ENCODE measurements at places on chromosomes 5 and 9. TPM values are rescaled to one million over a fixed set of nuclear protein-coding genes. Genes with fewer than 3 reads are reported as not detected.

Gene GARNL3
- 9.4 TPM for total RNA-seq

Gene GABRA1
- total RNA-seq: not detected

Gene FBN2
- 0.10 TPM for total RNA-seq

- no peak for DNase-seq
These were observed 183.9 kb downstream of the GRIA1 start for GRCh38 chr5:153674356-153674755.

- no peak for DNase-seq
These were observed 189.1 kb downstream of the ADGRV1 start for GRCh38 chr5:90747693-90748092.

DNA sequence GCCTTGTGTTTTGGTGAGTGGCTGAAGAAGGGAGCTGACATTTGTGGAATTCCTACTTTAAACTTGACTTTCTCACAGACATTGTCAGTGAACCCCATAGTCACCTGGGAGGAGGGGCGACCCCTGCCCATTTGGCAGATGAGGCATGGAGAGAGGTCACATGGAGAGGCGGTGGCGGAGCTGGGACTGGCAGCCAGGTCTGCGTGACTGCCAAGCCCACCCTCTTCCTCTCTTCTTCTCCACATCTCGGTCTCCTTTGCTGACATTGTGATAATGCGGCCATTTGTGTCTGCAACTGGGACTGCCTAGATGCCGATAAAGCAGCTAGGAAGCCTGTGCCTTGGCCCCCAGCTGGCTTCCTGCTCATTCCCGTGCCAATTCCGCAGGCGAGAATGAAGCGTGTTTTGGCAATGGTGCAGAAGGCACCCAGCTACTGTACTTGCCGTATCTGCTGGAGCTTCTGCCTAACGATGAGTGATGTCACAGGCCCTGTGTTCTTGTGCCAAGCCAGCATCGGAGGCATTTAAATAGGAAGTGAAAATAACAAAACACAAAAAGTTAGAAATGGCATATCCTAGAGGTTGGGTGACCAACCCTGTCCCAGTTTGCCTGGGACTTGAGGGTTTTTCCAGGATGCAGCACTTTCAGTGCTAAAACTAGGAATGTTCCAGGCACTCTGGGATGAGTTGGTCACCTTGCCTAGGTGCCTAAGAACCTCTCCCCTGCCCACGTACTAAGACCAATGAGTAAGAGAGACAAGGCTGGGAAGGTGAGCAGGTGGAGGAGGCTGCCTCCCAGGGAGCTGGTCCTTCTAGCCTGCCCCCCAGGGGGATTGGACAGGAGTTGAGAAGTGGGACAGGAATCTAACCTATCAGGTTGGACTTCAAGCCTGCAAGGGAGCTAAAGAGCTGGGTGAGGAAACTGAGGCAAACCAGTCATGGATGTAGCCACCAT, 23.6 kb downstream of the OLFML2A start:
- DNase-seq: no peak

- DNase-seq: no peak
These were observed 330.7 kb downstream of the LRRC70 start for GRCh38 chr5:62909326-62909725.
